ENCODE measurements at places on chromosomes 5 and 9.

DNA sequence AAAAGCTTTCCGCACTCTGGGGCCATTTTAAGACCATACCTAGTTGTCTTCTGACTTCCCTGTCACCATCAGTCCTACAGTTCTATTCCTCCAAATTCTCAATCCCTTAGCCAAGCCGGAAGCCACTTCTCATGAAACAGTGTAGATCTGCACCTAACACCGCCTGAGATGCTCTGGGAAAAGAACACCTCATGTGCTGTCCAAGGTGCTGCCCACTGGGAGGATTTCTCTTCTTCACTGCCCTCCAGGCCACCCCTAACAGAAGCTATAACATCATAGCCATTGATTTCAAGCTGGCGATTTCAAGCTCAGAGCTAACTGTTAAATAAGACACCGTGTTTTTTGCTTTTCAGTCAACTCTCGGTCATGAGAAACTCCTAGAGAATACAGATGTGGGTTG is 559.3 kb downstream of the CCDC171 start:
- DNase-seq, result no peak

DNA sequence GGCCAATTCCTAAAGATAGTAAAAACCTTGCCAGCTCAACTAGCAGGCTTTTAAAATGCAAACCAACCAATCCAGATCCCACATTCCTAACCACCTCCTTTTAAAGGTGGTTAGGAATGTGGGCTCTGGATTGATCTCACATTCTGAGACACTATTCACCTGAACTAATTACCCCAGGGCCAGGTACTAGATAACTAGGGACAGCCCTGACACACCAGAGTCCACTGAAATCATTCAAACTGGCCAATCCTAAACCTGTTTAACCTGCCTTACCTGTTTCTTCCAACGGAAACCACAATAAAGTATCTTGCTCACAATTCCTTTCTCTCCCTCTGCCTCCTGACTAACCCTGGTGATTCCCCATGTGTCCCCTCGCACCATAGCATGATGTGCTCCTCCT is 168.3 kb upstream of the DMAC1 start:
- no peak for DNase-seq

DNA sequence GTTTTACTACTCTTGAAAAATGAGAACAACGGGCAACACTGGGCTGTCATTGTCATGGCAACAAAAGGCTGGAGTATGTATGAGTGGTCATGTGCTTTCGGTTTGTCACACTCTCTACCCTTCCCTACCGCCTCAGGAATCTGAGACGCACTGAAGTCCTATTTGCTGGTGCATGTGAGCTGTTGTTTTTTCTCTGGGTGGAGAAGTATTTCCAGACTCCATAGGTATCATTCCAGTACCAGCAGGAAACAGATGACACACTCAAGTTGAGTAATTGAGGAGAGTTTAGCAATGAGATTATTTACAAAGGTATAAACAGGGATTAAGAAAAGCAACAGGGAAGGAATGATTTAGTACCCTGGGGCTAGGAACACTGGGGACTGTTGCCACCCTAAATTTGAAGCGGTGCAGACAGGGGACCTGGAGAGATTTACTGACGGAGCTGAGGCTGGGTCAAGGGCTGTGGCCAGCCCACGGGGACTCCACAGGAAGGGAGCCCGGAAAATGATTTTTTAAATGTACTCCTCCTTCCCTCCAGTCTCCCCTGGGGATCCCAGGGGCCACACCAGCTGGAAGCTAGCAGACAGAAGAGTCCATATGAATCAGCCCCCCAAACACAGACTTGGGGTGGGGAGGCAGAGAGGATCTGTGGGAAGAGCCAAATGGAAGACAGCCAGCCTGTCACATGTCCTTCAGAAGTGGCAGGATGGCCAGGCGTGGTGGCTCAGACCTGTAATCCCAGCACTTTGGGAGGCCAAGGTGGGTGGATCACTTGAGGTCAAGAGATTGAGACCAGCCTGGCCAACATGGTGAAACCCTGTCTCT is 13.2 kb upstream of the ZBTB43 start:
- DNase-seq, result peak; percentile 99

DNA sequence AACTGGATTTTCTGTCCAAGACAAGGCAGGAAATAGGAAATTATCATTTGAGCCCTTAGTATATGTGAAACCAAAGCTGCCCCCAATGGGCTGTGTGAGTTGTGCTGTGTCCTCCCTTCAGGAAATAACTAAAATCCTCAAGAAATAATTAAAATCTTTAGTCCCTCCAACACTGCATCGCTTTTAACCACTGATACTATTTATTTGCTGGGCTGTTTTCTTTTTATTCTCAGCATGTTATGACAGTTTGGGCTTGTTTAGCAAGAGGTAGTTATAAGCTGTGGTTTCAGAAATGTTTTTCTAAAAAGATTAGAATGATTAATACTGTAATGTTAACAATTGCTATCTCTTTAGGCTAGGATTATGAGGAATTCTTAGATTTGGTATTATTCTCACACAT is 187.0 kb upstream of the KCNN2 start:
- DNase-seq, result no peak

GRCh38 chr5:78360924-78361630 is 660 bp downstream of the SCAMP1 start:
- DNase-seq, result peak; percentile 46

Data from fibroblast of gingiva (primary cell).